B cell (primary cell): ENCODE measurements at places on chromosomes 2 and 18.

GRCh38 chr18:42106784-42107183 is 151.8 kb downstream of the PIK3C3 start:
- no peak for DNase-seq

DNA sequence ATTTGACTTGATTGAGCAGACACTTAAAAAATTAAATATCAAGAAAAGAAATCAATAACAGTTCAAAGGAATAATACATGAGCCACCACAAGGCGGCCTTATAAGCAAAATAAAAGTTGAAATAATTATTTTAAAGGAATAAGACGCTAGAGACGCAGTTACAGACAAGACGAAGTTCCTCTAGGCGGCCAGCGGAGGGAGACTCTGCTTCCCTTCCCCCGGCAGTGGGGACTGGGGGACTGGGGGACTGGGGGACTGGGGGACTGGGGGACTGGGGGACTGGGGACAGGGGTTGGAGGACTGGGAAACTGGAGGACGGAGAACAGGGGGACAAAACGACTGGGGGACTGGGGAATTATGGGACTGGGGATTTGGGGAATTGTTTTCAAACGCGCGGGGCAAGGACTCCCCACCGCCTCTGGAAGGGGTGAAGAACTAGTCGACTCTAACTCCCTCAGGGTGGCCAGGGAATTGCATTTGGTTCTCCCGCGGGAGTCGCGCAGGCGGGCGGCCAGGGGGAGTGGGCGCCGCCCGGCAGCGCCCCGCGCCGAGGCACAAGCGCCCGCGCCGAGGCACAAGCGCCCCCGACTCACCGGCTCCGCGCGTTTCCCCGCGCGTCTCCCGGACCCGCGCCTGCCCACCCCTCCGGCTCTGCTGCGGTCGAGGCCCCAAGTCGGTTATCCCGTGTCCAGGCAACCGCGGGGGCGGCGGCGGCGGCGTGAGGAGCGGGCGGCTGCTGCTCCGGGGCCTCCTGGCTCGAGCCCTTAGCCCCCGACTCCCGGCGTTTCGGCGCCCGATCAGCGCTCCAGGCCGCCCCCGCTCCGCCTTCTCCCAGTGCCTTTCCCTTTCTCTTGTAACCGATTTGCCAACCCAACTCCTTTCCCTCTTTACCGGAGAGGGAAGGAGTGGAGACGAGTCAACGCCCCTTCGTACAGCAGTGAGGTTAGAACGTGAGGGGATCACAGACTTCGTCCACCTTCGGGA is at the start of gene CCDC178:
Gene CCDC178 (minus strand): TSS at position 662 of the 984 bp plus-strand sequence. CDS start 28,633 bp downstream, outside the sequence.
- DNase-seq, result no peak

DNA sequence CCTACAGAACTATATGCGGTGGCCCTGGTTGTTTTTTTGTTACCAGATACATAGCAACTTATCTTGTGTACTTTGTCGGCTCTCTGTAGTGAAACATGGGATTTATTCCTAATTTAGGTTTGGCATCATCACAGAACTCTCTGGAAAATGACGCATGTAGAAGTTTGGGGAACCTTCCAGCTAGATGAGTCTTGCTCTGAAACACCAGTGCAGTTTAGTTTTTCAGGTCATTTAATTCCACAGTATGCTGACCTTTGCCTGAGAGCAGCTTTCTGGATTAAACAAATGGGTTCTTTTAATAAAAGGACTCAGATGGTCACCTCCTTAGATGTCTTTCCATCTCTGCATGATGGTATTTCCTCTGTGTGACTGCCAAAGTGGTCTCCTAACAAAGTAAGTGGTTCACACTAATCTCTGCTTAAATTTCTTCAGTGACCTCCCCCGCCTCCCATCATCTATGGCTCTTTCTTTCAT is 39.9 kb downstream of the MYO3B start:
- no peak for DNase-seq

GRCh38 chr2:216545359-216545758 is 46.7 kb downstream of the RPL37A start:
- DNase-seq, result no peak

- DNase-seq, result no peak
Observed at GRCh38 chr18:3924455-3924854, 474.5 kb downstream of the TGIF1 start.

DNA sequence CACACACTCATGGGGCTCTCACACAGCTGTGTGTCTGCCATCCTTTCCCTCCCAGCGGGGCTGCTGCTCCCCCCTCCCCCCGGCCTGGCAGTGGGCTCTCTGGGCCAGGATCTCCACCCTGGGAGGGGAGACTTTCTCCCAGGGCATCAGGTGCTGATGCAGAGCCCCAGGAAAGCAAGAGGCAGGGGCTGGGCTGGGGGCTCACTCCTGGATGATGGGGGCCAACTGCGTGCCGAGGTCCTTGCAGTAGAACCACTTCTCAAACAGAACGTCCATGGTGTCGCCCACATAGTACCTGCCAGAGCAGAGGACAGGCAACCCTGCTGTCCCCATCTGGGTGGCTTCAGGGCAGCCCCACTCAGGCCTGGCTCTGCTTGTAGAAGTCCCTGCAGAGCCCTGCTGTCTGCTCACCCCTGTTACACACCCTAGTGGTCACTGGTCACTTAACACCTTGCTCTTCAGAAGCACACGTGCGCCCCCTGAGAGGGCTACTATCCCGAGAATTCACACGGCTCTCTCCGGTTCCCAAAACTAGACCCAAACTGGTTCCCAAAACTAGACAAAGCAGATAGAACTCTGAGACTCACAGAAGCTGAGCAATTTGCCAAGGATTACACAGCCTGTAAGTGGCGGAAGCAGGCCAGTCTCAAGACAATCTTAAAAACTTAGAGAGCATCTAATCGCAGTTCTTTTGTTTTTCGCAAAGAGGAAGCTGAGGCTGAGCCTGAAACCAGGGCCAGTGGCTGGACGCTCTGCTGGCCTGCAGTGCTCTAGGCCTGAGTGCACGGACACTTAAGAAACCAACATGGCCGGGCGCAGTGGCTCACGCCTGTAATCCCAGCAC is 6.6 kb upstream of the OXER1 start:
- DNase-seq, result peak; percentile 38

- no peak for DNase-seq
Observed at GRCh38 chr2:240868286-240869108, at the start of gene AGXT. AGXT (plus strand) TSS chr2:240868824; CDS start chr2:240868866, 42 bp downstream.

- DNase-seq, result no peak
Observed at GRCh38 chr2:217998926-217999594, 3.7 kb downstream of the TNS1 start.

DNA sequence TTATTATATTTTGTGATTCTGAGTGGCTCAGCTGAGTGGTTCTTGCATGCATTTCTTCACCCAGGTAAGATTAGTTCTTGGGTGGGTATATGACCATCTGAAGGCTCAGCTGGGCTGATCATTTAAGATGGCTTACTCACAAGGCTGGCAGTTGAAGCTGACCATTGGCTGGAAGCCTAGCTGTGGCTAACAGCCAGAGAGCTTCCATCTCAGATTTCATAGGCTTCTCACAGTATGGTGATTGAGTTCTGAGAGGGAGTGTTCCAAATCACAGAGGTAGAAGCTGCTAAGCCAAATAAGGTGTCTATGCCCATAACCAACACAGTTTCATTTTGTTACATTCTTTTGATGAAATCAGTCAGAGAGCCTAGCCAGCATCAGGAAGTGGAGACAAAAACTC is 117.4 kb upstream of the RPRM start:
- DNase-seq, result no peak

DNA sequence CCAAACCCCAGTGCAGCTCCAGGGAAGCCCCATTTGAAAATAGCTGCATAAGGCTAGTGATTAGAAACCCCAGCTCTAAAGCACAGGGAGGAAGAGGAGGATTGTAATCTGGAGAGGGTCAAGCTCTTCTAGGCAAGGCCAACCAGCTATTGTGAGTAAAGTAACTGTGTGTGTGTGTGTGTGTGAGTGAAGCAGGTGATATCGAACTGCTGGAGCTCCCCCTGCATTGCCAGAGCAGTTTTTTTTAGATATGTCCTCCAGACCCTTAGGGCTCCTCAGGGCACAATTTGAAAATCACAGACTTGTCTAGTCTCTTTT is 177.4 kb upstream of the NABP1 start:
- no peak for DNase-seq

- DNase-seq, result no peak
Observed at GRCh38 chr2:165952085-165952484, 1.5 kb downstream of the TTC21B start.

- DNase-seq, result no peak
Observed at GRCh38 chr2:5592916-5593315, 99.3 kb upstream of the SOX11 start.

DNA sequence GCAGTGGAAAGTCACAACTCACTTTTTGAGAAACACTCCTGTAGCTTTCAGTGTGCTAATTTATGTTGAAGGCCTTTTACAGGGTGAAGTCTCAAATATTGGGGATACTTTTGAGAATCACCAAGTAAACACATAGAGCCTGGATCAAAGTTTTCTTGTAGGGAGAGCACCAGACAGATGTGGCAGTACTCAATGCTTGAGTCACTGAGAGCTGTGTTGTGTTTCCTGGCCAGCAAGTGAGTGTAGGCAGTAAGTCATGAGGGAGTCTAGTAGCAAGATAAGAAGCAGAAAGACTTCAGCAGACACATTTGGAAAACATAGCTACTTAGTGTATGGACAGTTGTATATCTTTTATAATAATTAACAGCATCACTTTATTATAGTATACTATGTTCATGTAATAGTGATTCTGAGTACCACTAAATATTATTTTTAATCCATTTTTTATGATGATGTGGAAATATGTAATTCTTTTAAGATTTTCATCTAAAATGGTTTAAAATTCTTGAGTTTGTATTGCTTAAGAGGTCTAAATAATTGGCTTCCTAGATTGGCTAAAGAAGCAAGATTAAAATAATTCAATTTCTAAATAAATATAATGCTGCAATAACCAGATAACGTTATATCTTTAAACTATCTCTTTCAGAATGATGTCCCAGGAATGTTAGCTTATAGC is 12.8 kb downstream of the PSMD1 start:
- DNase-seq, result no peak
